T47D (cell line): ENCODE measurements at places on chromosomes 1 and 21.

DNA sequence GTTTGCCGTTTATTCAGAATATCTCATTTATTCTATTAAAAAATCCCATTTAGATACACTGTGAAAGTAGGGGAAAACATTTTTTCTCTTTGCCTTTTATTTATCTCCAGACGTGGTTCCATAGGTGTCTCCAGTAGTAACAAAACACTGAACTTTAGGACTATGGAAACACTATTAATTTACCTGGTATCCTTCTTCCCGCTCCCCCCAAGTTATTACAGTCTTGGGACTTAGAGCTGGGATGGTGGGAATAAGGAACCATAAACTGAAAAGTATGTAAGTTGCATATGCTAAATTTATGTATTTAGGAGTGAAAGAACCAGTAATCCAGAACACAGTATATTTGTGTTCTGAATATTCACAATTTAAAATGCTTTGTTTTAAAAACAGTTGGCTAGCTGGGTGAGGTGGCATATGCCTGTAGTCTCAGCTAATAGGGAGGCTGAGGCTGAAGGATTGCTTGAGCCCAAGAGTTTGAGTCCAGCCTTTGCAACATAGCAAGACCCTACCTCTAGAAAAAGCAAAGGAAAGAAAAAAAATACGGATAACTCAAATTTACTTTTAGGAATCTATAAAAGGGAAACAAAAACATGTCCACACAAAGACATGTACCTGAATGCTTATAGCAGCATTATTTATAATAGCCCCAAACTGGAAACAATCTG lies 3.1 kb downstream of the DNAJB4 start:
- no peak for DNase-seq

DNA sequence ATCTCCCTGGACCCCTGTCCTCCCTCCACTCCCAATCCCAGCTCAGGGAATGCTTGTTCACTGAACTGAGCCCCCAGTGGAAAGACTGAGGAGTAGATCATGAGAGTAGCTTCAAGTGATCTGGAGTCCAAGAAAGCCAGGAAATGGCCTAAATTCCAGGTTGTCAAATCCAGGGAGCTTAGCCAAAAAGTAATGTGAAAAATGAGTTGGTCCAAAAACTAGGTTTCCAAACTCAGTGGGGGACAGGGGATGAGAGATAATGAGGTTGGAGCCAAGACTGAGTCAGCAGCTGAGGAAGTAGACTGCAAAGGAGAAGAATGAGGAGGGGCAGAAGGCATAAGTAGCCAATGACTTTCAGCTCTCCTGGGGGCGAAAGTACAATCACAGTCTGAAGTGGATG lies 284.1 kb upstream of the BEND5 start:
- DNase-seq = no peak

DNA sequence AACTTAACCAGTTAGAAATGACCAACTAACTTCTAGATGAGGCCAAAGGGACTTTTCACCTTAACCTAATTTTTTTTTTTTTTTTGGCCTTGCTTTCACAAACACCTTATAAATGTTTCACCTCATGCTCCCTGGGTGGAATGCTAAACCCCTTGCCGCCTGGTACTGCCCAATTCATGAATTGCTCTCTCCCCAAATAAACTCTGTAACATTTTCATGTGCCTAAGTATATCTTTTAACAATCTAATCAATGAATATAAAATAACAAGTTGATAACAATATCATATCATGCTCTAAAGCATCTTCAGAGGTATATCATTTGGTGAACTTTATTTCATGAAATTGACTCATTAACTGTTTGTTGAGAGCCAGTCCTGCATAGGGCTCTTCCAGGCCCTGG lies 10.9 kb upstream of the CNN3 start:
- DNase-seq = no peak

- DNase-seq = no peak
Observed at GRCh38 chr1:169513208-169513607, 27.5 kb upstream of the SLC19A2 start.

DNA sequence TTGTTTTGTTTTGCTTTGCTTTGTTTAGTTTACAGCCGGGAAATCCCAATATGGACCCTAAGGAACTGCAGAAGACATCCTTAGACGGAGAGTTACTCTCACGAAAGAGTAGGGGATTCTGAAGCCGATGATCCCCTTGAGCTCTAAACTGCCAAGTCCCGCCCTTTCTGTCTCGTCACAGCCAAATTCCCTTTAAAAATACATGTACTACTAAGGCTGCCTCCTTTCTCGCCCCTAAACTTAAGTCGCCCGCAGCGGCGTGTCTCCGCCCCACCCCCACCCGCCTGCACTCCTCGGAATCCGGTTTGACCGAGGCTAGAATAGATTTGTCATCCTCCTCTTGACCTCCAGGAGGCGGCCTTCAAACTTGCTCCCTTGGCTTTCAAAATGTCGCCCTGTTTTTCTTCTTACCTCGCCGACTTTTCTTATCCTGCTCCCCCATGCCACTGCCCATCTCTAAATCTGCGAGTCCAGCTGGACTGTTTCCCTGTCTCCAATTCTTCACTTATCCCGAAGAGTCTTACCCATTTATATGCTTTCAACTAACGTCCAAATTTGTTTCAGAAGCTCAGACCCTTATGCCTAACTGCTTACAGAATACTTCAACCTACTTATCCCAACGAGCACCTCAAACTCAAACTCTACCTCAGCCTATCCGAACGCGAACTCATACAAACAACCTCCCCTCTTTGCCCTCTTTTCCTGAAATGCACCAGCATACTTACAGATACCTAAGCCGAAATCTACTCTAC lies 10.9 kb upstream of the BOLA1 start:
- peak; percentile 97 for DNase-seq

- no peak for DNase-seq
Observed at GRCh38 chr1:76247261-76247852, 172.8 kb downstream of the ST6GALNAC3 start.

DNA sequence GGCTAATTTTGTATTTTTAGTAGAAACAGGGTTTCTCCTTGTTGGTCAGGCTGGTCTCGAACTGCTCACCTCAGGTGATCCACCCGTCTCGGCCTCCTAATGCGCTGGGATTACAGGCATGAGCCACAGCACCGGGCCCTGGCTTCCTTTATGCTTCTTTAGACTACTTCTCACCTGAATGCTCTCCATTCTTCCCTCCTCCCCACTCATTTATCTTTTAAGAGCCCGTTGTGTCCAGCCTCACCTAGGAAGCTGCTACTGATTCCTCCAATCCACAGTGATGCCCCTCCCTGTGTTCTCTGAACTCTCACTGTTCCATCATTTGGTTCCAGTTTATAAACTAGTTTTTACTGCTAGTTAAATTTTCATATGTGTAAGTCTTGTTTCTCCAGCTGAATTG lies 44.9 kb upstream of the NR5A2 start:
- DNase-seq = no peak

DNA sequence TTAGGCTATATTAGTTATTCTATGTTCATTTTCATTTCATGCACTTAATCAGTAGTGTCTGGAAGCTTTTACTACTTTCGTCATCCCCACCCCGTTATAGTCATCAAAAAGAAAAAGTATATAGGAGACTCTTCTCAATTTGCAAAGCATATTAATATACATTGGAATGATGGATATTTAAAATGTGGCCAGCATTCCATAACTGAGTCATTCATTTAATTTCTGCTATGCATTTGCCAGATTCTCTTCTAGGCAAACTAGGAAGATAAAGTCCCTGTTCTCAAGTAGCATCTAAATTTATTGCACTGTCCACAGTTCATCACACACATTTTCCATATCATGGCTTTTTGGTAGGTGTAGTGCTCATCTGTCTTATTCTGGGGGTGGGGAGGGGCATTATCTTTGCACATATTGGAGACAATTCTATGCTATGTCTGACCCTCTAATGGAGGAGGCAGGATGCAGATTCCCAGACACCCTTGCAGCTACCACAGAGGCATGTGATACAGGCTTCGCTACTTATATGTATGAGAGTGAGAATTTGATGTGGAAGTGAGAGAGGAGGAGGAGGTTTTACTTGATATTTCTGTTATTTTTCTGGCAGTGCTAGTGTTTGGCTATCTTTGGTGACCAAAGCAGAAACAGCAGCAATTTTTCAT lies 125.8 kb downstream of the CTH start:
- DNase-seq = no peak

DNA sequence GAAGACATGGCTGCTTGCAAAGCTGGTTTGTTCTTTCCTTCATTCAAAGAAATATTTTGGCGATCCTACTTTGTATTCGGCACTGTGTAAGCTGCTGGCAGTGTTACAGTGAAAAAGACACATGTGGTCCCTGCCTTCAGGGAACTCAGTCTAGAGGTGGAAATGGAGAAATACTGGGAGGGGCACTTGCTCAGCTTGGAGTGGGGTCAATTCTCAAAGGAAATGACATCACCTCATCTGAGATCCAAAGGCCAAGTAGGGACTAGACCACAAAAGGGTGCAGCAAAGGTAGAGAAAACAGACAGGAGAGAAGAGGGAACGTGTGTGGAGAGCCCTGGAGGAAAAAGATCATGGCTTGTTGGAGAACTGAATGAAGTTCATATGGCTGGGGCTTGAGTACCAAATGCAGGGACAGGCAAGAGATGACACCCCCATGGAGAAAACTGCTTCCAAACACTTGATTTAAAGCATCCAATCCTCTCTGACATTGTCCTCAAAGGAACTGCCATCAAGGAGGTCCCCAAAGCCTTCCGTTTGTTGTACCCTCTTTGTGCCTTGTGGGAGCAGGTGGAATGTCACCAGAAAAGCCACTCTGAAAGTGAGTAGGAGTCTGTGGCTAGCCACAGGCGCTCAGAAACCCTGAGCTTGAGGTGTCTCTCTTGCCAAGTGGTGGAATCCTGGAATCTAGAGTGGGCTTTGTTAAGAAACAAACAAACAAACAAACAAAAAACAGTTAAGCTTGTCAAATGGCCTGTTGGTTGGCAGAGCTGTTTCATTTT lies 48.3 kb upstream of the TDRD10 start:
- no peak for DNase-seq

GRCh38 chr1:235326719-235327558 lies 1.0 kb downstream of the ARID4B start:
- peak; percentile 18 for DNase-seq

GRCh38 chr1:94884106-94884505 lies 42.8 kb downstream of the CNN3 start:
- peak; percentile 95 for DNase-seq

GRCh38 chr1:58779801-58780382 lies 4.0 kb downstream of the JUN start:
- peak; percentile 4 for DNase-seq

GRCh38 chr1:1051127-1051810 lies 22.8 kb downstream of the RNF223 start:
- no peak for DNase-seq

GRCh38 chr1:170587253-170587593 lies 55.3 kb downstream of the GORAB start:
- DNase-seq = no peak

GRCh38 chr1:226461087-226461486 lies 53.2 kb upstream of the PARP1 start:
- no peak for DNase-seq
